ENCODE measurements at places on chromosomes 5 and 9. TPM values are rescaled to one million over a fixed set of nuclear protein-coding genes. Genes with fewer than 3 reads are reported as not detected.

DNA sequence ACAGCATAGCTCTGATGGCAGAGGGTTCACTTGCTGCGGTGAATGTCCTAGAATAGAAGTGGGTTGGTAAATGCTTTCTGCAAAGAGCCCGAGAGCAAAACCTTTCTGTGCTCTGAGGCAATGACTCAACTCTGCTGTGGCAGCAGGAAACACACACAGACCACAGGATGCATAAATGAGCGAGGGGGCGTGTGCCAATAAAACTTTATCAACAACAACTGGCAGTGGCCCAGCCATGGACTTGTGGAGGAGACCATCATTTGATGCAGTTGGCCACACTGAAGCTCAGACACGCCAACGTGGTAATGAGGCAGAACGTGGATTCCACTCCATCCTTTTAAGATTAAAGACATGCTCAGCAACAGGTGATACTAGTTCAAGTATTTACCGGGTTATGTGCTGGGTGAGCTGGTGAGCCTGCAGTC is 6.8 kb downstream of the MRPL36 start:
- DNase-seq = no peak

- DNase-seq = no peak
Measured at GRCh38 chr5:53923961-53924360, 363.5 kb downstream of the NDUFS4 start.

Gene GABRA1
- not detected for polyA plus RNA-seq

Gene EIF4E1B
- polyA plus RNA-seq = not detected

Gene PTGER4
- polyA plus RNA-seq = 32.7 TPM

DNA sequence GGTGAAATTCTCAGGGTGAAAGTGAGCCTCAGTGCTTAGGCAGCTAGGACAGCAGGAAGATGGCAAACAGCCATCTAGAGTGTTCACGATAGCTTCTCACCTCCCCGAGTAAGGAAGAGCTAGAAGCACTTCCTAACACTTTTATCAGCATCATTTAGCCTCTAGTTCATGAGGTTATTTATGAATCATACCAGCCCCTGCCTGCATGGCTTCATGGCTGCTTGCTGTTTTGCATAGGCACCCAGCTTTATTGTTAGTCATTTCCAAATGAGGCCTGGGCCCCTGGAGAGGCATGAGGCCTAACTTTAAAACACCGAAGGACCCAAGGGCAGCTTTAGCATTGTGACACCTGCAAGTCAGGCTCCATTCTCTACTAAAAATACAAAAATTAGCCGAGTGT is 134.9 kb upstream of the PANK3 start:
- no peak for DNase-seq

DNA sequence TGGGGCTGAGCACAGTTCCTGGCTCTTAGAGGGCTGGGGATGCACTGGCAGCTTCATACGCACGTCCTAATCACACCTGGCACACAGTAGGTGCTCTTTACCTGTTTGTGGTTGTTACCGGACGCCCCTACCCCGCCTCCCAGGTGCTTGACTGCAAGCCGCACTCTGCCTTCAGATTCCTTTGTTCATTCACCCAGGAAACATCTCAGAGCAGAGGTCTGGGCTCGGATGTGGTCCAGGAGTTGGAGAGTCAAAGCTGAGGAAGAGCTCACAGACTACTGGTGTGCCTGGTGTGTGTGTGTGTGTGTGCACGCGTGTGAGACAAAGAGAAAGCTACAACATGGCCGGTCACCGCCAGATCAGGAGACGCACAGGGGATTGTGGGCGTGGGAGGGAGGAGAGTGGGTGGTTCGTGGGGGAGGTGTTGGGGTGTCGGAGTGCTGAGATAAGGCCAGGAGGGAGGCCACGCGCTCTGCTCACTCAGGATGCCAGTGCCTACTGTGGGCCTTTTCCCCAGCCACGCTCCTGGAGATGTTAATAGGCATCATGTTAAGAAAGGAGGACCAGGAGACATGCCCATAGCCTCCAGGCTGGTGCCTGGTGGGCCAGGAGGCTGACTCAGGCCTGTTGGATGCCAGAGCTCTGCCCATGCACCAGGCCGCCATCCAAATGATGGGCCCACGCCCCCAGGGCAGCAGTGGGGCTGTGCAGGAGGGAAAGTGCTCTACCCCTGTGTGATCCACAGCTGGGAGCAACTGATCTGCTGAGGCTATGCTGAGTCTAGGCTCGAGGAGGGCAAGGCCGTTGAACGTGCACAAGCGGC is 39.9 kb downstream of the CRB2 start:
- DNase-seq = no peak

Gene DMRTA1
- polyA plus RNA-seq = 1.0 TPM

DNA sequence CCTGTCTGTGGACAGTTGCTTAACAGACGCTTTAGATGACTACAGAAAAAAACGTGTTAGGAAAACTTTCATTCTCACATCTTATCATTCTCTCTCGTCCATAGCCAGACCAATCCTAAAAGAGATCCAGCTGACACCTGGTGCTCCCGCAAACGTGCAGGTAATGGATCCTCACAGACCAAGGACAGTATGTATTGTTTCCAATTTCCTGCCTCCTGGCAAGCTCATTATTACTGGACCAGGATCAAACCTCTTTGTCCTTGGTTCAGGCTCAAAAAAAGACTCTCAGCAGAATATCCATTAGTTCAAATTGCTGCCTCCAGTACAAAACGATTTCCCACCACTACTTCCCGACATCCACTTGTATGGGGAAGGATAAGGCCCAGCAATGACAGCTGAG is 62.4 kb downstream of the SERINC5 start:
- no peak for DNase-seq

DNA sequence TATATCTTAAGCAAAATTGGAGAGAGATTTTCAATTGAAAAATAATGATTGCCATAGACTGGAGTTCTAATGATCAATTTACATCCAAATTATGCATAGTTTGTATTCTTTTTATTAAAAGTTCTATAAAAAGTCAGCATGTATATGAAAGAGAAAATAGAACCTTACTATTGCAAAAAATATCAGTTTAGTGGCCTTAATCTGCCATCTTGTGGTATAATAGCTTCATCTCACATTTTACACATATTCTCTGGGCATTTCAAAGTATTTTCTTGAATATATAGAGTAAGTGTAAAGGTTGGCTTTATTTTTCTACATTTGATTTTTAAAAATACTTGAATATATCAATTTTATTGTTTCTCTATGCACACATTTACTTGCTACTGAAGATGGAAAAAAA is 1858.6 kb upstream of the CDH9 start:
- DNase-seq = peak; percentile 15

Gene ZNF484
- 1.9 TPM for polyA plus RNA-seq

Gene PRR16
- 1.1 TPM for polyA plus RNA-seq

Gene MAST4
- polyA plus RNA-seq = 13.9 TPM

Gene GADD45G
- 30.4 TPM for polyA plus RNA-seq

- DNase-seq = no peak
Measured at GRCh38 chr9:636931-637591, 204.4 kb upstream of the DMRT1 start.

- DNase-seq = no peak
Measured at GRCh38 chr5:62727861-62728260, 149.2 kb downstream of the LRRC70 start.

Gene PDE6A
- 0.06 TPM for polyA plus RNA-seq

DNA sequence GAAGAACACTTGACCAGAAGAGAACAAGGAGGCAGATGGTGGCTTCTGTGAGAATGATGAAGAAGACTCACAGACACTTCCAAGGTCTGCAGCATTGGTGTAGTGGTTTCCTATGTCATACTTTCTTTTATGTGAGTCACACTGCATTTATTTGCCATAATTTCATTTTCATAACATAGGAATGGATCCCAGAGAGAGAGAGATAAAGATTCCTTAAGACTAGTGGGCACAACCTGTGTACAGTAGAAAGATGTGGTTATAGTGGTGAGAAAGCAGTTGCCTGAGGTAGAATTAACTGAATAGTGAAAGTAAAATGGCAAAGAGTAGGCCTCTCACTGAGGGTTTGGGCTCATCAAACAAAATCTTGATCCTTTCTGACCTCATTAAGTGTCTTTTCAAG is 7.6 kb upstream of the CCDC152 start:
- DNase-seq = no peak

GRCh38 chr5:17441351-17441750 is 56.7 kb upstream of the TAF11L2 start:
- no peak for DNase-seq

GRCh38 chr5:165157219-165157618 is 1651.8 kb downstream of the MAT2B start:
- no peak for DNase-seq

Gene CARD6
- polyA plus RNA-seq = 6.2 TPM

- no peak for DNase-seq
Measured at GRCh38 chr5:154196281-154196680, 5.7 kb downstream of the GALNT10 start.

GRCh38 chr5:123035918-123036390 is 571 bp downstream of the PPIC start:
- DNase-seq = peak; percentile 70

GRCh38 chr5:72415616-72416325 is 91.4 kb downstream of the ZNF366 start:
- DNase-seq = no peak

DNA sequence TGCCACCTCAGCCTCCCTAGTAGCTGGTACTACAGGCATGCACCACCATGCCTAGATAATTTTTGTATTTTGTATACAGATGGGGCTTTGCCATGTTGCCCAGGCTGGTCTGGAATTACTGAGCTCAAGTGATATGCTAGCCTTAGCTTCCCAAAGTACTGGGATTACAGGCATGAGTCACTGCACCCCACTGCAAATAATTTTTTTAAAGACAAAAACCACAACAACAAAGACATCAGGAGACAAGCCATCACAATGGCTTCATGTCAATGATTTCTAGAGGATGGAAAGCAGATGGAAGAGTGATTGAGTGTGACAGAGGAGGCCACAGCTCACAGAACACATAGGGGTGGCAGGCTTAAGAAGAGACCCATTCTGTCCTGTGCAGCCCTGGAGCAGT is 97.9 kb upstream of the PCSK1 start:
- no peak for DNase-seq

Gene UGT3A1
- not detected for polyA plus RNA-seq

GRCh38 chr9:21854594-21854993 is 52.2 kb downstream of the MTAP start:
- peak; percentile 33 for DNase-seq

DNA sequence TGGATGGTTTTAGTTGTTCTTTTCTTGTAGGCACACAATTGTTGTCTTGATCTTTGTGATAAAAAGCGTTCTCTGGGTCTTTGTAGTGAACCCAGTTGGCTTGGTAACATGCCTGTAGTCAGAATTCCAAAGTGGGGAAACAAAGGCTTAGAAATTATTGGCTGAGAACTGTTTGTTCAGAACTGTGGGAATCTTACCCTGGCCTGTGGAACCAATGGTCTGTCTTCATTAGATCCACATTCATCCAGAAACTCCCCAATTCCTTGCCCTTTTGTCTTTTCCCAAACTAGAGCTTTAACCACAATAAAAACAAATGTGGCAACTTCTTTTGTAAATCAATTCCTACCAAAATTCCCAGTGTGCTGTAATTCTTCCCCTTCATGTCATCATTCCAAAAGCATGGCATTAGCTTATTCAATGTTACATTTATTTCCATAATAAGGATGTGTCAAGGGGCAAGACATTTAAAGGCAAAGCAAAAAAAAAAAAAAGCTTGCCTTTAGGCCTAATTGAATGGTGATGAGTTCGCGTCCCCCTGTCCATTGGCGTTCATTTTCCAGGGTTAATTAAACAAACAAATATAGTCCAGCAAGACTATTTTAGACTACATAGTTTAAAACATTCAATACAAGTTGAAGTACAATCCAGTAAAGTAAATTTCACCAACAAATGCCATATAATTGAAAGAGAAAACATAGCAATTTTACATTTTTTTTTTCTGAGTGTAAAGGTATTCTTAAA is 249.8 kb upstream of the ZNF608 start:
- no peak for DNase-seq
